ENCODE measurements at places on chromosomes 11 and 22. TPM values are rescaled to one million over a fixed set of nuclear protein-coding genes. Genes with fewer than 3 reads are reported as not detected.

CDC45 gene
- 0.32 TPM for polyA plus RNA-seq

SBF2 gene
- polyA plus RNA-seq: 13.1 TPM

ZDHHC13 gene
- polyA plus RNA-seq: 13.1 TPM

DNA sequence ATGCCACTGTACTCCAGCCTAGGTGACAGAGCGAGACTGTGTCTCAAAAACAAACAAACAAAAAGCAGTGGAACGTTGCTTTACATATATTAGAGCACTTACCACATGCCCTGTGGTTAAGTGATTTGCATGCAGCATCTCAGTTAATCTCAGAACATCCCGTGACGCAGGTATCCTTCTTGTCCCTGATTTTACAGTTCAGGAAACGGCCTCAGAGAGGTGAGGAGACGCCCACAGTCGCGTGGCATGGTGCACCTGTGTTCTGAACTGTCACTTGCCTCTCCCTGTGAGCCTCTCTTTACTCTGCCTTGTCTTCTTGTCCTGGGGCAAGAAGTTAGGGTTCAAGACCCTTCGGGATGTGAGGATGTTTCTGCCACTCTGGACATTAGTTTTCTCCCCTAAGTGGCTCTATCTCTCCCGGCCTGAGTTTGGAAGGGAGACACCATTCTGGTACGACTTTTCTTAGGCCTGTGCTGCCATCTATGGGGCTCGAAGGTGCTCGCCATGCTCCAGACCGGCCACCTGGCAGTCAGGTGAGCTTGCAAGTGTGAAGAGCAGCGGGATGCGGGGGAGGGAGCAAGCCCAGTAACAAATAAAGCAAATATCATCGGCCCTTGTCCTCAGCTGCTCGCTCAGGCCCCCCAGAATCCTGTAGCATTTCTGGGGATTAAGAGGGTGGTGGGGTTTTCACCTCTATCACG, 25.6 kb downstream of the YWHAH start:
- peak; percentile 85 for DNase-seq
- no peaks in the 10 kb centered on the region for H3K27me3 ChIP-seq
- H3K27ac ChIP-seq: no peak overlapping the region
- H3K36me3 ChIP-seq: no peaks in the 10 kb centered on the region
- H3K4me3 ChIP-seq: no peak overlapping the region
- H3K4me1 ChIP-seq: no peaks in the 10 kb centered on the region

DNA sequence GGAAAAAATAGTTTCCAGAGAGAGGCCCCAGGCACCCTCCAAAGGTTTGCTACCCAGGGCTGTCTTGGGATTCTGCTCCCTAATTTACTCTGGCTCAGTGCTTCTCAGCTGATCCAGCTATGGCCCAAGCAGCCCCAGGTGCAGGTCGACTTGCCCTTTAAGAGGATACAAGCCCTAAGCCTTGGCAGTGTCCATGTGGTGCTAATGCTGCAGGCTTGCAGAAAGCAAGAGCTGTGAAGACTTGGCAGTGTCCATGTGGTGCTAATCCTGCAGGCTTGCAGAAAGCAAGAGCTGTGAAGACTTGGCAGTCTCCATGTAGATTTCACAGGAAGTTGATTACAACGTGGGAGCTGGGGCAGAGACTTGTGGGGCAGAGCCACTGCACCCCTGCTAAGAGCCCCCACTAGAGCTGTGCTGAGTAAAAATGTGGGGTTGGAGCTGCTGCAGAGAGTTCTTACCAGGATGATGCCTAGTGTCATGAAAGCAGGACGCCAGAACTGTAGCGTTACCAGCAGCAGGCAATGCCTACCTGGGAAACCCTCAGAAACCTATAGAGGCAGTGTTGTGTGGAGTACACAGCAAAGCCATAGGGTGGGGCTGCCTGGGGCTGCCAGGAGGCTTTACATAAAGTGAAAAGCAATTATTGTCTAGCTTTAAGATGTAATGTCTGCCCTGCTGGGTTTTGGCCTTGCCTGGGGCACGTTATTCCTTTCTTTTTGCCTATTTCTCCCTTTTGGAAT, 16.1 kb upstream of the OR52K1 start:
- H3K4me3 ChIP-seq: no peak overlapping the region
- no peaks in the 10 kb centered on the region for H3K27me3 ChIP-seq
- H3K36me3 ChIP-seq: no peaks in the 10 kb centered on the region
- no peak overlapping the region for H3K27ac ChIP-seq
- DNase-seq: no peak
- H3K4me1 ChIP-seq: no peaks in the 10 kb centered on the region

DNA sequence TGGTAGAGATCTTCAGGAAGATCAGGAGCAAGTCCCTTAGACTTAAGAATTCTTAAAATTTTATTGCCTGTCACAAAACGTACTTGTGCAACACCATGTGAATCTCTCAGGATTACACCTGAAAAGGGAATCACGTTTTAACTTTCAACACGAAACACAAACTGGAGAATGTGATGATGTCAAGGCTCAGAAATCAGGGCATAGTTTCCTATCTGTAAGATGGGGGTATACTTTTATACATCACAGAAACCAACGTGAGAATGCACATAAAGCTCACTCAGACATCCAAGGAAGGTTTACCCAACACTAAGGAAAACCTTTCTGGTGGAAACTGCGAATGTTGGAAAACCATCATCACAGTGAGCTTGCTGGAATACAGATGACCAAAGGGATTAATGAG, 2.0 kb downstream of the RPS13 start:
- no peak for DNase-seq
- peaks cover 3% of the 10 kb centered on the region for H3K36me3 ChIP-seq
- no peaks in the 10 kb centered on the region for H3K4me1 ChIP-seq
- H3K27me3 ChIP-seq: no peaks in the 10 kb centered on the region

- no peaks in the 10 kb centered on the region for H3K36me3 ChIP-seq
- no peak for DNase-seq
- H3K4me1 ChIP-seq: peaks cover 6% of the 10 kb centered on the region
- peak overlapping the region; percentile 97 for H3K27ac ChIP-seq
- peak overlapping the region; percentile 93 for H3K4me3 ChIP-seq
Measured at GRCh38 chr11:102111787-102112508, 1.7 kb downstream of the YAP1 start.

- H3K27me3 ChIP-seq: no peaks in the 10 kb centered on the region
- peak; percentile 38 for DNase-seq
- H3K4me3 ChIP-seq: no peak overlapping the region
- no peak overlapping the region for H3K27ac ChIP-seq
Measured at GRCh38 chr11:76801225-76801624, 18.1 kb downstream of the TSKU start.

TMEM121B gene
- 0.19 TPM for polyA plus RNA-seq

DNA sequence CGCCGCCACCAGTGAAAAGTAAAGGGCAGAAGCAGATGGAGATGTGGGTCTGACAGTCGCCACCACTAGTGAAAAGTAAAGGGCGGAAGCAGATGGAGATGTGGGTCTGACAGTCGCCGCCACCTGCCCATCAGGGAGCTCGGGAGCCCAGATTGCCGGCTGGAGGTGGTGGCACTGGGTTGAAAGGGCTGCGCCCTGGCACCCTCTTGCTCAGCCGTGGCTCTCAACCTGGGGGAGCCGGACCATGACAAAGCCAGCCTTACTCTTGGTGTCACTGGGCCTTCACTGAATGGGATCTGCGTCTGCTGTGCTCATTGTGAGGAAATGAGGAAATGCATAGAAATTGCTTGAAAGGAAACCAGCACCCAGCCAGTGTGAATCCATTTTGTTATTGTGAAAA, 36.3 kb downstream of the AP2A2 start:
- peaks cover 18% of the 10 kb centered on the region for H3K4me1 ChIP-seq
- H3K27me3 ChIP-seq: no peaks in the 10 kb centered on the region
- DNase-seq: no peak
- H3K27ac ChIP-seq: no peak overlapping the region
- peaks cover 14% of the 10 kb centered on the region for H3K36me3 ChIP-seq

DNA sequence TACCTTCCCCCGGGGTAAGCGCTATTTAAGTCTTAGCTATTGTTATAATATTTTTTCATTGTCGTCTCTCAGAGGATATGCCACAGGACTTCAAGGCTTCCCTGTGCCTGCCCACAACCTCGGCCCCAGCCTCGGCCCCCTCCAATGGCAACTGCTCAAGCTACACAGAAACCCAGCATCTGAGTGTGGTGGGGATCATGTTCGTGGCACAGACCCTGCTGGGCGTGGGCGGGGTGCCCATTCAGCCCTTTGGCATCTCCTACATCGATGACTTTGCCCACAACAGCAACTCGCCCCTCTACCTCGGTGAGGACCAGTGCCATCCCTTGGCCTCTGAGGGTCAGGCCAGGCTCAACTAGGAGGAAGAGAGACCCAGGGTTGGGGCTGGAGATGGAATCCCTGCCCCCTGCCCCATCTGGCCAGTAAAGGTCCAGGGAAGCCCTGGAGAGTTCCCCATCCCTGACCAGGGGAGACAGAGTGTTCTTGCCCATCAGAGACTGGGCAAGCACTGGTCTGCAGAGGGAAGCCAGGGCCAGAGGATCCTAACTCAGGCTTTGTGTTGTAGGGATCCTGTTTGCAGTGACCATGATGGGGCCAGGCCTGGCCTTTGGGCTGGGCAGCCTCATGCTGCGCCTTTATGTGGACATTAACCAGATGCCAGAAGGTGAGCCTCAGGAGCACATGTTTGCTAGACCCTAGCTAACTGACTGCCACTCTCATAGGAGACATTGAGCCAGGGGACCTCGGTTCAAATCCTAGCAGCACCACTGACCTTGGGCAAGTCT, 18.4 kb downstream of the SLCO2B1 start:
- H3K4me3 ChIP-seq: no peak overlapping the region
- H3K27ac ChIP-seq: no peak overlapping the region
- peaks cover 18% of the 10 kb centered on the region for H3K4me1 ChIP-seq
- no peak for DNase-seq
- no peaks in the 10 kb centered on the region for H3K36me3 ChIP-seq

C11orf86 gene
- polyA plus RNA-seq: 0.92 TPM

GTPBP1 gene
- polyA plus RNA-seq: 11.7 TPM

DNA sequence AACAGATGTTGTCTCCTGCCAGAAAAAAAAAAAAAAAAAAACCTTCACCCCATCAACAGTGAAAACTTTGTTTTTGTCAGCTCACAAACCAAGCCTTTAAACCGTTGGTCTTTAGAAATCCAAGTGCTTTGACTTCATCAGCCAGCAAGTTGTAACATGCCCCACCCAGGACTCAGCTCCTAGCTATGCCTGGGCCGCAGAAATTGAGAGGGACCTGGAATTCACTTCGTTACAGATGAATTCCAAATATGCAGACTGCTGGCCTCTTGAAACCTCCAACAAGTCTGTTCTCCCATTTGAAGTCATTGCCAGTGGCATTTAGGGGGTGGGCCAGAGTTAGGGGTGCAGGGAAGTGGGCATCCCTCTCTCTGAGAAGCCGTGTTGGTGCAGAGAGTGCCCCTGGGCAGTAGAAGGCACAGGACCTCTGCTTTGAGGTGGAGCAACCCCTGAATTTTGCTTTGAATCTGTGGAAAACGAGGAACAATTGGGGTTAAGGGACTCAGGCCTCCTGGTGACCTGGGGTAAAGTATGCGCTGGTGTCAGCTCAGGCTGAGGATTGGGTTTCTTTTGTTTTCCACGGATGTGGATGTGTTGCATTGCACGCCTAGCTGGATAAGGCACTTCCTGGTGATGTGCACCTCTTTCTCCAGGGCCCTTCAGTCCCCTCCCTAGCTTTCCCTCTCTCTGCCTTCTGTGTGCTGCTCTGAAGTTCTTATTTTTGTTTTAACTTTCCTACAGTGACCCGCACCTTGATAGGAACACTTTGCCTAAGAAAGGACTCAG, 109.5 kb downstream of the DBX1 start:
- H3K36me3 ChIP-seq: peaks cover 1% of the 10 kb centered on the region
- no peak overlapping the region for H3K4me3 ChIP-seq
- no peaks in the 10 kb centered on the region for H3K4me1 ChIP-seq
- H3K27me3 ChIP-seq: no peaks in the 10 kb centered on the region

CNGA4 gene
- polyA plus RNA-seq: not detected

GRCh38 chr11:45662096-45662664, 3.2 kb downstream of the CHST1 start:
- H3K36me3 ChIP-seq: no peaks in the 10 kb centered on the region
- H3K27ac ChIP-seq: no peak overlapping the region
- no peaks in the 10 kb centered on the region for H3K4me1 ChIP-seq

CD151 gene
- polyA plus RNA-seq: 379 TPM

DNA sequence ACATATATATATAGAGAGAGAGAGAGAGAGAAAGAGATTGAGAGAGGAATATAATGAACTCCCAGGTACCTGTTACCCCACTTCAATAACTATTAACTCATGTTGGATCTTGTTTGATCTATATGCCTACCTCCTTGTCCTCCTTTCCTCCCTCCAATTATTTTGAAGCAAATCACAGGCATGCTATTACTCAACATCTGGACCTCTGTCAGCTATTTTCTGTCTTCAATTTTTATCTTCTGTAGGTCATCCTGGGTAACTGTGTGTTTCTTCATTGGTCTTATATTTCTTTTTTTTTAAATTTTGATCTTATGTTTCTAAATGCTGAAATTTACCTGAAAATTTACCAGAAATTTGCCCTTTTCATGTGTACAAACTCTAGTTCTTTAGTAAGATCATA, 24.8 kb downstream of the UVRAG start:
- no peak overlapping the region for H3K4me3 ChIP-seq
- H3K27me3 ChIP-seq: no peaks in the 10 kb centered on the region
- H3K27ac ChIP-seq: no peak overlapping the region
- no peaks in the 10 kb centered on the region for H3K36me3 ChIP-seq
- H3K4me1 ChIP-seq: peaks cover 3% of the 10 kb centered on the region
- no peak for DNase-seq

TEX12 gene
- not detected for polyA plus RNA-seq

DNA sequence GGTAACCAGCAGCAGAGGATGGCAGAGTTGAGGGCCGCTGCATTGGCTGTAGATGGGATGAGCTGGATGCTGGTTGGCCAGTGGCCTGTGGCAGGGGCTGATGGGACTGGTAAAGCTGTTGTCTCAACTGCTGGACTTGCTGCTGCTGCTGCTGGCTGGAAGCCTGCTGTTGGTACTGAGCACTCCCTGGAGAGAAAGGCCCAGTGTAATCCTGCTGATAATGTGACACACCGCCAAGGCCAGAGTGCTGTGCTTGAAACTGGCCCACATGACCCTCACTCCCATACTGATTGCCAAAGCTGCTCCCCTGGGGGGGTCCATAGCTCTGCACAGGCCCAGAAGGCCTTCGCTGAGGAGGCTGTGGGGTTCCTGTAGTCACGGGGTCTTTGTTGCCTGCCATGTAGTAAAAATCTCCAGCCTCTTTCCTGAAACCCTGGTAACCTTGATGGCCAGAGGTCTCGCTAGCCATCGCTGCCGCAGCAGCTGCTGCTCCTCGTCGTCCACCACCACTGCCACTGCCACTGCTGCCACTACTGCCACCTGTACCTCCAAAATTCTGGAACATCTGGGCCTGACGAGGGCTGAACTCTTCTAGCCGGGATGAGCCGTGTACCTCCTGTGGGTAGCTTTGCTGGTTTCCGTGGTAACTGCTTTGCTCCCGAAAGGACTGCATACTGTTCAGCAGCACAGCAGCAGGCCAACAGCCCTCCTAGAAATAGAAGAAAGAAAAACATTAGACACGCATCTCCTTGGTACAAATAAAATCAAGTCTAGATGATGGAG, 55.6 kb downstream of the TCF20 start:
- DNase-seq: peak; percentile 69
- H3K27me3 ChIP-seq: no peaks in the 10 kb centered on the region

Measured in kidney (tissue), 22 donors.